ENCODE measurements at places on chromosomes 16 and 17.

DNA sequence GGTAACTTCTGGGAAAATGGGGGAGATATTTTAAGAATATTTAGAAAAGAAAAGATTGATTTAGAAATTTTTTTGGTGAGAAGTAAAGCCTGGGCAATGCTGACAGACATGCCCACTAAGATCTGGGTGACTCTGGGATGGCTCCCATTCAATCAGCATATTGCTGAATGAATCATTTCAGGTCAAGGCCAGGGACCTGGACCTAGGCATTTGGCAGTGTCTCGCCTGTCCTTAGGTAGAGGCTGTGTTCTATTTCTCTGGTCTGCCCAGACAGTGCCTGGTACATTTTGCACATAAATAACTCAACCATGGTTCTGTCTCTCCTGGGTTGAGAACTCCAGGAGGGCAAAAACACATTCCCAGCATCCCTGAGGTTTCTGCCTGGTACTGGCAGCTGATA, 39.9 kb downstream of the SMPD3 start:
- no peak for DNase-seq

DNA sequence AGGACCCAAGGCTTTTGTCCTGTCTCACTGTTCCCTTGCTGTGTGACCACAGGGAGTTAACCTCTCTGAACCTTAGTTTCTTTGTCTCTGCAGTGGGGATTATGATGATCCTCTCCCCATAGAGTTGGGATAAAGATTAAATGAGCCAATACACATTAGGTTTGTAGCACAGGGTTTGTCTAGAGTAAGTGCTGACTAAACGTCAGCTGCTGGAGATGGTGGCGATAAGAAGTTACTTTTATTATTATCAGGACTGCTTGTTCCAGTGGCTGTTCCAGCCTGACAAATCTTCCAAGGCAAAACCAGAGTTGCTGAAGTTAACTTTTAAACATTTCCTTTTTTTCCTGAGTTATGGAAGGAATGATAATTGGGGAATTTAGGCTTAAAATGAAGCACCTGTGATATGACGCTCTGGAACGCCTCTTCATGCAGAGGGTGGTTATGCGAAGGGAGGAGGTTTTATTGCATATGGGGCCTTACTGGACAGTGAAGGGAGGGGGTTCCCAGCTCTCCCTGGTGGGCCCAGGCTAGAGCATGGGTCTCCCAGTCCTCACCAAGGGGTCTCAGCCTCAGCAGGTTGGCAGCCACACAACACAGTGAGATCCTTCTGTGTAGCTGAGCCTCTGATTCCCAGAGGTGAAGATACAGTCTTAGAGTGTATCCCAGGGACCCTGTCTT, 35.8 kb downstream of the PLCG2 start:
- no peak for DNase-seq

- DNase-seq: no peak
Observed at GRCh38 chr17:65914784-65915342, 277.1 kb downstream of the CEP112 start.

- DNase-seq: no peak
Observed at GRCh38 chr16:83458612-83459011, 349.2 kb upstream of the HSBP1 start.

- no peak for DNase-seq
Observed at GRCh38 chr16:35146723-35147458, 1687.5 kb downstream of the TP53TG3F start.

GRCh38 chr16:57386381-57386951, 14.2 kb downstream of the CX3CL1 start:
- no peak for DNase-seq

- DNase-seq: no peak
Observed at GRCh38 chr17:41657936-41658335, 30.7 kb upstream of the EIF1 start.

- no peak for DNase-seq
Observed at GRCh38 chr17:80755650-80756405, 211.2 kb downstream of the RPTOR start.

- no peak for DNase-seq
Observed at GRCh38 chr17:69427486-69428197, 13.1 kb downstream of the MAP2K6 start.

- no peak for DNase-seq
Observed at GRCh38 chr17:58875261-58875660, 119.6 kb downstream of the PPM1E start.

- no peak for DNase-seq
Observed at GRCh38 chr17:28585851-28586250, 9.2 kb upstream of the ALDOC start.

DNA sequence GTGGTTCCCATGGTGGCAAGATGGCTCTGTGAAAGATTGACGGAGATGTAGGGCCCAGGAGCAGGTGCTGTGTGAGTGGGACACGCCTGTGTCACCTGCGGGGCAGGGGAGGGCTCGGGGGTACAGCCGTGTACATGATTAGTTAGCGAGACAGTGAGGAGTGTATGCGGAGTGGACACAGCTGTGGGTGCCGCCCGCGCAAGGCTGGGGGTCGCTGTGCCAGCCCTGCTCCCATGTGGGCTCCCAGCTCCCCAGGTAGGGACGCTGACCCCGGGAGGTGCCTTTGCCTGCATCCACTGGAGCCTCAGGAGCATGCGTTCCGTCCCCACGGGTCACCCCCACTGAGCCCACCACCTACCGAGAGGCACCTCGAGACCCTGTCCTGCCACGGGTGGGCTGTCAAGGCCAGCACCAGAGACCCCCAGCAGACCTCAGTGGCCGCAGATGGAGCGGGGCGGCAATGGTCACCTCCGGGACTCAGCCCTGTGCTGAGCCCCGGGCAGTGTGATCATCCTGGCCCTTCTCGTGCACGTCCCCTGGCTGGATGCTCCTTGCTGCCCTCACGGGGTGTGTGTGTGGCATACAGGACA, 7.4 kb downstream of the CAPN15 start:
- DNase-seq: no peak

GRCh38 chr16:23668873-23669272, 9.8 kb upstream of the PLK1 start:
- no peak for DNase-seq
